ENCODE measurements at places on chromosomes 5 and 9.

GRCh38 chr5:9582406-9582805 is 36.5 kb upstream of the SEMA5A start:
- no peaks in the 10 kb centered on the region for H3K4me1 ChIP-seq
- H3K27ac ChIP-seq, result no peak overlapping the region
- no peak for DNase-seq
- H3K36me3 ChIP-seq, result no peaks in the 10 kb centered on the region

GRCh38 chr5:6419340-6419852 is 29.3 kb upstream of the UBE2QL1 start:
- no peaks in the 10 kb centered on the region for H3K4me1 ChIP-seq
- DNase-seq, result no peak
- H3K4me3 ChIP-seq, result no peak overlapping the region
- H3K36me3 ChIP-seq, result no peaks in the 10 kb centered on the region
- H3K27ac ChIP-seq, result no peak overlapping the region
- no peaks in the 10 kb centered on the region for H3K27me3 ChIP-seq

DNA sequence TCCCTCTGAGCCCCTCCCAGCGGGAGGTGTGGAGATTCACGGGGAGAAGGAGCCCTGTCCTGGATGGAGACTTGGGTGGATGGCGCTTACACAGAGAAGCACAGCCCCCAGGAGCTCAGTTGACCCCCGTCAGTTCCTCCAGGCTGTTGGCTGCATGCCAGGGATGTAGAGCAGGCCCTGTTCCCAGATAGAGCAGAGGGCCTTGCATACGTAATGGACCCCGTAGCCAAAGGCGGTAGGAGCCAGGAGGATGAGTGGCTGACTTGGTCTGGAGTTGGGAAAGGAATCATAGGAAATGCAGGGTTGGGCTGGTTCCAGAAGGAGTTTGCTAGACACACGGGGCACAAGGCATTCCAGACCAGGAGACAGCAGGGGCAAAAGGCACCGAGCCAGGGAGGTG is 2.5 kb downstream of the PMPCA start:
- H3K27ac ChIP-seq, result no peak overlapping the region
- no peak overlapping the region for H3K4me3 ChIP-seq
- peaks cover 32% of the 10 kb centered on the region for H3K4me1 ChIP-seq
- peaks cover 54% of the 10 kb centered on the region for H3K36me3 ChIP-seq

DNA sequence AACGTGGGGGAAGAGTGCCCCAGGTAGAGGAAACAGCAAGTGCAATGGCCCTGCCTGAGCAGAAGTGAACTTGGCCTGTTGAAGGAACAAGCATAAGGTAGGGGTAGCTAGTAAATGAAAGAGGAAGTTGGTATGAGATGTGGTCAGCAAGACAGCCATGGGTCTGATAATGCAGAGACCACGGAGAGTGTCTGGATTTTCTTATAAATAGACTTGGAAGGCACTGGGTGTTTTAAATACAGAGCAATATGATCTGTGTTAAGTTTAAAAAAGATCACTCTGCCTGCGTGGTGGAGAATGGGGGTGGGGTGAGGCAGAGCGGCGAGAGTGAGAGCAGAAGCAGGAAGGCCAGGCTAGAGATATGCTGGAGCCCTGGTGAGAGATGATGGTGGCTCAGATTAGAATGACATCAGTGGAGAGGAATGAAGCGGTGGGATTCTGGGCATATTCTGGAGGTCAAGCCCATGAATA is 4.2 kb downstream of the ADAM19 start:
- H3K4me3 ChIP-seq, result peak overlapping the region; percentile 1
- H3K36me3 ChIP-seq, result peaks cover 54% of the 10 kb centered on the region
- H3K27ac ChIP-seq, result peak overlapping the region; percentile 38
- no peaks in the 10 kb centered on the region for H3K27me3 ChIP-seq
- peaks cover 64% of the 10 kb centered on the region for H3K4me1 ChIP-seq
